ENCODE measurements at places on chromosomes 2 and 18. TPM values are rescaled to one million over a fixed set of nuclear protein-coding genes. Genes with fewer than 3 reads are reported as not detected.

GRCh38 chr2:151138507-151138906 lies 123.2 kb downstream of the RBM43 start:
- no peak for DNase-seq

Gene MAP3K19
- total RNA-seq = not detected

DNA sequence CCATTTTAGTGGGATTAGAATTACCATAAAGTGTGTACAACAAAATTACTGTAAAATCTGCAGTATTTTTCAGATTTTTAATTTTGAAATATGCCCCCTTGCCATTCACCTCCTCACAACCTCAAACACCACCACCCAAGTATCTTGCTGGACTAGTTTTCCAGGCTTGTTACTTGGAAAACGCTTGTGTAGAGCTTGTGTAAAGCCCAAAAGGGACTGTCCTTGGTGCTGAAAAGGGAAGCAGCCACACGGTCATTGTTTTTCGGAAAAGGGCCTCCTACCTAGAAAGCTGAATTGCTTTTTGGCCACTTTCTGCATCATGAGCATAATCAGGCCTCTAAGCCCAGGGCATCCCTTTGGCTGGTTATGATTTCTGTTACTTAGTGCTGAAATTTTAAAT lies 563.4 kb downstream of the LRRTM4 start:
- no peak for DNase-seq

GRCh38 chr2:101205521-101206479 lies 46.9 kb upstream of the CNOT11 start:
- peak; percentile 38 for DNase-seq

DNA sequence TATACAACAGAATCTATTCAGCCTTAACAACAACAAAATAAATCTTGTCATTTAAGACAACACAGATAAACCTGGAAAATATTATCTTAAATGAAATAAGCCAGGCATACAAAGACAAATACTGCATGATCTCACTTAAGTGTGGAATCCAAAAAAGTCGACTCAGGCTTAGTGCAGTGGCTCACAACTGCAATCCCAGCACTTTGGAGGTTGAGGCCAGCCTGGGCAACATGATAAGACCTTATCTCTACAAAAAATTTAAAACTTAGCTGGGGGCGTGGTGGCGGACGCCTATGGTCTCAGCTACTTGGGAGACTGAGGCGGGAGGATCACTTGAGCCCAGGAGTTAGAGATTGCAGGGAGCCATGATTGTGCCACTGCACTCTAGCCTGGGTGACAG lies 75.2 kb upstream of the RNU4ATAC start:
- DNase-seq = no peak

GRCh38 chr2:11785611-11785940 lies 39.1 kb downstream of the LPIN1 start:
- no peak for DNase-seq

GRCh38 chr2:238811293-238811692 lies 36.6 kb upstream of the TWIST2 start:
- DNase-seq = no peak

Gene NDUFS1
- total RNA-seq = 253 TPM

Gene CD207
- total RNA-seq = not detected

DNA sequence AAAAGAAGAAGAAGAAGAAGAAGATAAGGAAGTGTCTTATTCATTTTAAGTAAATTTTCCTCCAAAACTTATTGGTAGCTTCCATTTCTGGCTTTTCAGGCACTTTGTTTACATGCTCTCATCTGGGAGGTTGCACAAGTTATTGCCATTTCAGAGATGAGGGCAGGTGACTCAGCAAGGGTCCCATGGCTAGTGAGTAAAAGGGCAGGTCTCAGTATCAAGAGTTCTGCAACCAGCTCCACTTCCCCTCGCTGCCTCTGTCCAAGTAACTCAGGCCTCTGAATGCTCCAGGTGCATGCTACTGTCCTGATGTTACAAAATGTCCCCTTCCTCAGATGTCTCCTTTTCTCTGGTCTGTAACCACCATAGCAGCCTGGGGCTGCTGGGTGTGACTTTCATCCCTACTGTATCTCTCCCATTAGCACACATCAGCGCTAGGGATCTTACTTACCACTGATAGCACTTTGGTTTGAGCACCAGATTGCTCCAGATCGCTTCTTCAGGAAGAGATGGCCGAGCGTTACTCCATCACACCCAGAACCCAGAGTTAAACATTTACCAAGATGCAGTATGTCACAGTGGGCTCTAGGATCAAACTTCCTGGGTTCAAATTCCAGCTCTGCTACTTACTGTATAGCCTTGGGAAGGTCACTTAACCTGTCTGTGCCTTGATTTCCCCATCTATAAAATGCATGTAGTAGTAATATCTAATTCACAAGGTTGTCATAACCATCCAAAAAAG lies 57.4 kb upstream of the LAPTM4A start:
- no peak for DNase-seq

GRCh38 chr2:10036095-10036884 lies 7.1 kb upstream of the KLF11 start:
- peak; percentile 91 for DNase-seq

DNA sequence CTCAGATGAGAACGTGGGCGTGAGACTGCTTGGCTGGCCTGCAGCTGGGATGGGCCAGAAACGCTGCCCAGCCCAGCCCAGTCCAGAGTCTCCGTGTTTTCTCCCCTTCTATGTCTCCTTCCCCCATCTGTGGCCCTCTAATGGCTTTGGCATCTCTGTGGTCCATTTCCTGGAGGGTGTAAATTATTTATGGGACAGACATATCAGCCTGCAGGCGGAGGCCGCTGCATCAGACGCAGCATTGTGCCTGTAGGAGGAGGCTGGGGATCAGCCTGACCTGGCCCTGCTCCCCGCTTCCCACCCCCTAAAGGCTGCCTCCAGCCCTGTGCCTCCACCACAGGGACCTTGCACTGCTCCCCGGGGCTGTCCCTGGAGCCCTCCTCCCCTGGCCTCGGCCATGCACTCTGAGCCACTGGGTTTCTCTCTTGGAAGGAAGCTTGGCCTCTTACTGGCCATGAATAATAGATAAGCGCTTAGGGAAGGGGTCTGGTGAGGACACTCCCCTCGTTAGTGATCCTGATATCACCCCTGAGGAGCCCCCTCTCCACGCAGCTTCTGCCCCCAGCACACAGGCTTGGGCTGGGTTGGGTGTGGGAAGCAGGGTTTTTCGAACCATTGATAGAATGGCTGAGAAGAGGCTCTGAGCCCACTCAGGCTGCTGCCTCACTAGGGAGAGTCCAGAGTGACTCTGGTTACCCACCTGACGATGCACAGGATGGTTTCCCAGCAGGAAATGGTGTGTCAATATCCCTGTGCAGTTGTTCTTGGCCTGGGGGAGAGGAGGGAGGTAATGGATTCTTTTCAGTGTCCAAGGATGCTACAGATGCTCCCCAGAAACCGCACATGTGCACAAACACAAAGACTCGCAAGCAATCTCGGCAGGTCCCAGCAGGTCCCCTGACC lies 185.5 kb downstream of the MYCN start:
- no peak for DNase-seq

DNA sequence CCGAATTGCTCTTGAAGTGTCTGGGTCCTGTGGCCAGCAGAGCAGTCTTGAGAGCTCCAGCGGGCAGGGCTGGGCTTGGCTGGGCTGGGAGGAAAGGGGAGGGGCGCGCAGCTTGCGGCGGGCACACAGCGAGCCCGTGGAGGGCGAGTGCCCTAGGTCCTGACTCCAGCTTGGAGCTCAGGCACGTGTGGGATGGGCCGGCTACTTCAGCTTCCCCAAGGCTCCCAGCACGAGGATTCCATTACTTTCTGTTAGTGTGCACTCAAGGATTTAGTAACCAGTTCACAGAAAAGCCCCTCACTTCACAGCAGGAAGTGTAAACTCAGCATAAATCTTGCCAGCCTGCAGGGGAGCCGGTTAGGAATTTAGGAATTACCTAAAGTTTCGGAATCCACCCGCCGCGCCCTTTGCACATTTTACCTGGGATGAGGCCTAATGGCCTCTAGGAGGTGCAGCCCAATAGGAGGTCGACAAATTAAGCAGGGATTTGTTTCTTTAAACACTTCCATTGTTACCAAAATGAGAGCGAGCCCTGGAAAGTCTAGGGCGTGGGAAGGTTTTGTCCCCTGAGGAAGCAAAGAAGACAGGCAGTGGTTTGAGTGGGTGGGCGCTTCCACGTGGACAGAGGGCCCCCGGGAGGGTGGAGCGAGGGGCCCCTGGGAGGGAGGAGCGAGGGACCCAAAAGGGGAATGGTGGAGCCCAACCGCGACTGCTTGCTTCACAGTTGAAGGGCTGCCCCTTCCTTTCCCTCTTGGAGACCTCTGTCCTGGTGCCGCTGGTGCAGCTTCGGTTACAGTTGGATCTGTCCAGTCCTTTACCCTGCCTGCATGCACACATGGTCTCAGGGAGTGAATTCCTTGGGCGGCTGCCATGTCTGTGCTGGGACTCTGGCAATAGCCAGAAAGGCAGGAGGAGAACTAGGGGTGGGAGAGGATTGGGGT lies 93.3 kb downstream of the CTAGE1 start:
- no peak for DNase-seq

DNA sequence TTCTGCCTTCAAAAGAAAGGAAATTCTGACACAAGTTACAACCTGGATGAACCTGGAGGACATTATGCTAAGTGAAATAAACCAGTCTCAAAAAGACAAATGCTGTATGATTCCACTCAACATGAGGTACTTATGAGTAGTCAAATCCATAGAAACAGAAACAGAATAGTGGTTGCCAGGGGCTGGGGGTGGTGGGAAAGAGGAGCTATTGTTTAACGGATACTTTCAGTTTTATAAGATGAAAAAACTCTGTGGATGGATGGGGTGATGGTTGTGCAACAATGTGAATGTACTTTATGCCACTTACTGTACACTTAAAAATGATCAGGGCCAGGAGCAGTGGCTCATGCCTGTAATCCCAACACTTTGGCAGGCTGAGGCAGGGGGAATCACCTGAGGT lies 15.4 kb downstream of the SLC35F5 start:
- DNase-seq = no peak

Gene CROCC2
- 0.07 TPM for total RNA-seq

Gene TXNDC9
- 23.3 TPM for total RNA-seq

DNA sequence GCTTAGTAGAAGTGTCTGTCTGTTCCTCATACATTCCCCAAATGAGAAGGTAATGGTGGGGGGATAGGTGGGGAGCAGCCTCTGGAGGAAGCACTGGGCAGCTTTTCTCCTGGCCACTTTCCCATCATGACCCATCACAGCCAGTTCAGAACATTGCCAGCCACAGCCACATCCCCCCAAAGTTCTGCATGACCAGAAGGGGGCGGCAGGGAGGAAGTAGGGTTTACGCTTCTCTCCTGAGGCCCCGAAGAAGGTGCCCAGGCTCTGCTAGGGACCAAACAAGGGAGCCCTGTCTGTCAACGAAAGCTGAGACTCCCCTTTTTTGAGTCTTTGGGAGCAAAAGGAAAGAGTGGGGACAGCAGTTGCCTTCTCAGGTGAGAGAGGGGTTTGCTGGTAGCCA lies 7.7 kb downstream of the IGFBP5 start:
- no peak for DNase-seq

DNA sequence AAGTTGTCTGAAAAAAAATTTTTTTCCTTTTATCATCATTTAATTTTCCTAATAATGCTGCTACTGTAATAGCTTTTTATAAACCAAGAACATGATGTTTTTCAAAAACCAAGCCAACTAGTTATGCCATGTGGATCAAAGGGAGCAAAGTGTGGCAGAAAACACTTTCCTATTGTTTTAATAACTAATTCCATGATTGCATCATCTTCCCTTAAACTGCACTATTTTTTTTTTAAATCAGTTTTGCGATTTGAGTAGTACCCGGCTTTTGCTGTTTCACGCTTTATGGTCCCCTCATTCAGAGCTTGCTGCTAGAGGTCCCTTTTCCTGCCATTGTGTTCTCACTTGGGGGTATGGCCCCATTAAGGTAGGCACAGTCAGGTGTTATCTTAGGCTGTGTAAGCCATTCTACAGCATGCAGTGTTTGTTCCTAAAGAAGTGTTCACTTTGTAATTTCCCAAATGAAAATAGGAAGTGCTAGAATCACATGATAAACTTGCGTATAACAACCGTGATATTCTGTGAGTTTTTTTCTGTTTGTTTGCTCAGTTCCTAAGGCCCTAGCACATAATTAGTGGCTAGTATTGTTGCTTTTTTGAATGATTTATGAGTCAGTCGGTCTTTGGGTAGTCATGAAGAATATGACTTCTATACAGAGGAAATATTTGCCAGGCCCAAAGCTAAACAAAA lies 225.8 kb downstream of the PTGR3 start:
- no peak for DNase-seq

DNA sequence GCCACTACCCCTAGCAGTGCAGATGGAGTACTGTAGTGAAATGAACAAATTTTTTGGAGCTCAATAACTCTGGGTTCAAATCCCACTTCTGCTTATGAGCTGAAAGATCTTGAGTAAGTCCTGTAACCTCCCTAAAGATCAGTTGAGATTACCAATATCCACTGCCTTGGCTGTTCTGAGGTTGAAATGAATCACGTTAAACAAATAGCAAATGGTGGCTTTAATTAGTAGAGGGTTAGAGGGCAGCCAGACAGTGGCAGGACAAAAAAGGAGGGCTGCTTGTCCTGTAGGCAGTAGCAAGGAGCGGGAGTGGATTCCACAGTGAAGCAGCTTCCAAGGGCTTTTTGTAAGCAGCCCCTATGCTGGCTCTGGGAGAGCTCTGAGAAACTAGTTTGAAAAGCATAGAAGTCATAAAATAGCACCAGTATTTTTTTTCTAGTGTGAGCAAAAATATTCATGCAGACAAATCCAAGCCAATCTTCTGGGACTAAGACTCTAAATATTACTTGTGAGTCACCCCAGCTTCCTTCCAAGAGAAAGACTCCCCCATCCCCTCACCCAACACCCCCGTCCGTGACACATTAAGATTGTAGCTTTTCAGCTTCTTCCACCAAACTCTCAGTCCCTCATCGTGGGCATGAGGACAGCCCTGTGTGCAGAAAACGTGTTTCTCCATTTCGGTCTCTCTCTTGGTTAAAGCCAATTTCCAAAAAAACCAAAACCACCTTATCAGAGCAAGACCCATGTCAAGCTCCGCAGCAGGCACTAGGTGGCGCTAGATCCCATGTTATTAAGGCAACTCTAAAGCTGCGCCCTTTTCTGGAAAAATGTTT lies 123.5 kb upstream of the LGALSL start:
- DNase-seq = peak; percentile 47

Gene DNER
- 2.6 TPM for total RNA-seq

Gene PROKR1
- 0.10 TPM for total RNA-seq

- no peak for DNase-seq
These were observed 268.5 kb upstream of the ZSWIM2 start for GRCh38 chr2:187117483-187117882.

Gene FMNL2
- total RNA-seq = 9.2 TPM

GRCh38 chr2:76008001-76008702 lies 297.4 kb upstream of the GCFC2 start:
- no peak for DNase-seq

- peak; percentile 19 for DNase-seq
These were observed 19.2 kb downstream of the CTDP1 start for GRCh38 chr18:79698668-79699335.

- DNase-seq = no peak
These were observed 69.2 kb downstream of the LONRF2 start for GRCh38 chr2:100252811-100253698.

DNA sequence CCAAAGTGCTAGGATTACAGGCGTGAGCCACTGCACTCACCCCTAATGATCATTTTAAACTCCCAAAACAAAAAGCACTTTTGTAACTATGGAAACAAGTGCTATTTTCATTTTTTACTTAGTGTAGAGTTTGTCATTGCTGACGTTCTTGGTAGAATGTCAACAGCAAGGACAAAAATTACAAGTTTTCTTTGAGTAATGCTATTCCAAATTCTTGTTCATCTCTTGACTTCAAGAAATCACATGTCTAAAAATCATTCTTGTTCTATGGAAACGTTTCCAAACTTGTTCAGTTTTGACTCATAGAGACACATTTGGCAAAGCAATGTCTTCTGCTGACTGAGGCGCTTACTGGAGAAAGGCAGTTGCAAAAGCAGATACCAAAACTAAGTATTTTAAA lies 82.6 kb downstream of the MBP start:
- no peak for DNase-seq
